ENCODE measurements at places on chromosomes 7 and 10.

GRCh38 chr10:17747883-17748550, 4.0 kb upstream of the TMEM236 start:
- no peak for DNase-seq

GRCh38 chr7:7274782-7275181, 92.4 kb downstream of the C1GALT1 start:
- no peak for DNase-seq

GRCh38 chr10:32110790-32111189, 54.6 kb upstream of the KIF5B start:
- no peak for DNase-seq

DNA sequence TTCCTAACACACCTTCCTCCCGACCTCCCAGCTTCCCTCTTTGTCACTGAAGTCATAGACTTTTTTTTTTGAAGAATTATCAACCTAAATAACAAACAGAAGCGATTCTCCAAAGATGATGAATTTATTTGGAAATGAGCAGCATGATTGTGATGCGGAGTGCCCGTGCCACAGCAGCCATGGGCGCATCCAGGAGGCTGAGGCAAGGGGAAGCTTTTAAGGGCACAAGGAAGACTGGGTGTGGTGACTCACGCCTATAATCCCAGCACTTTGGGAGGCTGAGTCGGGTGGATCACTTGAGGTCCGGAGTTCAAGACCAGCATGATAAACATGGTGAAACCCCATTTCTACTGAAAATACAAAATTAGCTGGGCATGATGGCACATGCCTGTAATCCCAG, 16.2 kb upstream of the GIMAP8 start:
- DNase-seq = no peak

DNA sequence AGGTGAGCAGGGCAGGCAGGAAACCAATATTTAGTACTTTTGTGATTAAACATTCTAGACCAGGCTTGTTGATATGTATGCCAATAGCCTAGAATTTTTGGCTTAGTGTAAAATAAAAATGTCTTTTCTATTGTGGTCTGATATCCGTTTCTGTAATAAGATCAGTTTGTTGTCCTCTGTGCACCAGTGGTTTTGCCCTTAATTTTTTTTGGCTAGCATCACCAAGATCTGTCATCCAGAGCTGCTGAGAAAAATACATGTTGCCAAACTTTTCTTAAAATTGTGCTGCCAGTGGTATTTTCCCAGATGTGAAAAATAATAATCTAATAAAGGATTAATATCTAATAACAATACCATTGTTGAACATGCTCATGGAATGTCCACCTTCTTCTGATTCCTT, 115.6 kb downstream of the TWIST1 start:
- DNase-seq = no peak

GRCh38 chr10:3135006-3135405, 37.6 kb downstream of the PITRM1 start:
- no peak for DNase-seq

GRCh38 chr7:259191-259505, 30.8 kb upstream of the FOXL3 start:
- no peak for DNase-seq

DNA sequence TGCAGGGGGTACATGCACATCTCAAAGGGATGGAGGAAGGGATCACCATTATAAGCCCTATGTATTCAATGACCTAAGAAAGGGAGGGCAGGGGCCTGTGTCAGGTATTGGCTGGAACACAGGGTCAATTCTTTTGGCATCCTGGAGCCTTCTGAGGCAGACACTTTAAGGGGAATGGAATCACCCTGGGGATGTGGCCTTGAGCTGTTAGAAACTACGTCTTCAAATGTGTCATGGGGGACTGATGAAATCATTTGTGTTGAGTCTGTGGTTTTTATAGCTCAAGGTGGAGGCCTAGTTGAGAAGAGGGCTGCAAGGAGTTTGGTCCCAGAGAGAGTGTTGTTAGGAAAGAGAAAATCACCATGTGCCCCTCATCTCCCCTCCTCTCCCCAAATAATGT, 206.1 kb upstream of the CELF2 start:
- no peak for DNase-seq

DNA sequence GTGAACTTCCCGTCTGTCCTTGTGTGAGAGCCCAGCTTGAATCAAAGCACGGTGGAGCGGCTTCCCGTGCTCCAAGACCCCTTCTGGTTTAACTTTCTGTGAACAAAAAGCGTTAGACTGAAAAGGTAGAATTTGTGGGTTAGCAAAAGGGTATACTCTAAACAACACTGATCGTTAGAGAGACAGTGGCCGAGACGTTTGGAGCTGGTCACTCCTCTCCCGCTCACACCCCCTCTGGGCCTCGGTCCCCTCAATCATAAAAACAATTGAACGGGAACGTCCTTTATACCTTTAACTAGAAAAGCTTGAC, 502 bp downstream of the PRKRIP1 start:
- DNase-seq = no peak

GRCh38 chr10:28300027-28300426, 2.8 kb downstream of the MPP7 start:
- DNase-seq = no peak

DNA sequence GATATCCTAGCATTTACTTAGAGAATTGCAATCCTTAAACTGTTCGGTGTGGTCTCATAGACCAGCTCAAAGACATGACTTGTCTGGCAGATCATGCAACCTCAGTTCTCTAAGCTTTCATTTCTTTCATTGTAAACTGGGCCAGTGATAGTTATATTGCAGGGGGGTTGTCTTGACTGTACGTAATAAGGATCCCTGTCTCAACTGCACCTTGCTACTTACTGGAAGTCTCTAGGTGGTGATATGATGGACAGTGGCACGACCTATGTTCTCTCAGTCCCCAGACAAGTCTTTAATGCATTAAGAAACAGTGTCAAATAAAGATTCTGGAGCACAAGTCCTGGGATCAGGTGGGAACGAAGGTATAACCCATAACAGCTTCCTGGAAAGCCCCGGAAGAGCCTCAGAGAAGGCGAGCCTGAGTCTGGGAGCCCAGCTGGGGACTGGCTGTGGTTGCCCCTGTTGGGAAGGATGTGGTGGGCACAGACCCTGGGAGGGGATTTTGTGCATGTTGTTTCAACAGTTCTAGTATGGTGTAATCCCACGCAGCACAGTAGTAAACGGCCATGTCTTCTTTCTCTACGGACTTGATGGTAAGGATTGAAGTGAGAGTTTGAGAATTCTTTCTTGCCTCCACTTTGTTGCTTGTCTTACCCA, 26.0 kb upstream of the TARP start:
- no peak for DNase-seq

GRCh38 chr7:68691261-68692216, 906.7 kb upstream of the AUTS2 start:
- no peak for DNase-seq

GRCh38 chr7:157903710-157904109, 566.9 kb downstream of the DNAJB6 start:
- DNase-seq = no peak

- DNase-seq = no peak
Observed at GRCh38 chr10:75541411-75541810, 110.0 kb downstream of the LRMDA start.

- peak; percentile 4 for DNase-seq
Observed at GRCh38 chr10:24989867-24990266, 26.1 kb downstream of the ENKUR start.

DNA sequence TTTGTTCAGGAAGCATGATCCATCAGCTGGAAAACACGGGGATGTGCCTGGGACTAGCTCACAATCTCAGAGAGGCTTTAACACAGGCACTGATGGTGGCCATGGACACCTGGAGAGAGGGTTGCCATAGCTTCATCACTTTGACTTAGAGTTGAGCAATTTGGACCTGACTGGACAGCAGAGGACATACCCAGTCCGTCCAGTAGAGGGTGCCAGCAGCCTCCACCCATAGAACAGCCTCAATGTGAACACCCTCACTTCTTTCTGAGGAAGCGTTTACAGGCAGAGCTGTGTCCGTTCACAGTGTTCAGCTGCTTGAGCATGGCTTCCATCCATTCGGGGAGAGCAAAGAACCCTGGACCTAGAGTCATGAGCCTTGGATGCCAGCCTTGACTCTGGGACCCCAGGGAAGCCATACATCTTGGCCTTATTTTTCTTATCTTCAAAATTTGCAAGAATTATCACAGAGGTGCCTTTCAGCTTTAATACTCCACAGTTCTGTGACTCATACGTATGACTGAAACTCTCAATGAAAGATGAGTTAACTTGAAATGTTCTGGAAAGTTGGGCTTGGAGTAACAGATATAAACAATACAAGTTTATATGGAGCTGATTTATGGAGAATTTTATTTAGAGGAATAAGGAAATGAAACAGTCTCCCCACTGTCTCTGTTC, 302.9 kb upstream of the PODXL start:
- DNase-seq = peak; percentile 74

GRCh38 chr10:126131341-126131740, 235.0 kb downstream of the FANK1 start:
- no peak for DNase-seq

- peak; percentile 92 for DNase-seq
Observed at GRCh38 chr10:31947144-31947926, 18.7 kb upstream of the ARHGAP12 start.

GRCh38 chr7:41383596-41383995, 319.3 kb downstream of the INHBA start:
- no peak for DNase-seq

DNA sequence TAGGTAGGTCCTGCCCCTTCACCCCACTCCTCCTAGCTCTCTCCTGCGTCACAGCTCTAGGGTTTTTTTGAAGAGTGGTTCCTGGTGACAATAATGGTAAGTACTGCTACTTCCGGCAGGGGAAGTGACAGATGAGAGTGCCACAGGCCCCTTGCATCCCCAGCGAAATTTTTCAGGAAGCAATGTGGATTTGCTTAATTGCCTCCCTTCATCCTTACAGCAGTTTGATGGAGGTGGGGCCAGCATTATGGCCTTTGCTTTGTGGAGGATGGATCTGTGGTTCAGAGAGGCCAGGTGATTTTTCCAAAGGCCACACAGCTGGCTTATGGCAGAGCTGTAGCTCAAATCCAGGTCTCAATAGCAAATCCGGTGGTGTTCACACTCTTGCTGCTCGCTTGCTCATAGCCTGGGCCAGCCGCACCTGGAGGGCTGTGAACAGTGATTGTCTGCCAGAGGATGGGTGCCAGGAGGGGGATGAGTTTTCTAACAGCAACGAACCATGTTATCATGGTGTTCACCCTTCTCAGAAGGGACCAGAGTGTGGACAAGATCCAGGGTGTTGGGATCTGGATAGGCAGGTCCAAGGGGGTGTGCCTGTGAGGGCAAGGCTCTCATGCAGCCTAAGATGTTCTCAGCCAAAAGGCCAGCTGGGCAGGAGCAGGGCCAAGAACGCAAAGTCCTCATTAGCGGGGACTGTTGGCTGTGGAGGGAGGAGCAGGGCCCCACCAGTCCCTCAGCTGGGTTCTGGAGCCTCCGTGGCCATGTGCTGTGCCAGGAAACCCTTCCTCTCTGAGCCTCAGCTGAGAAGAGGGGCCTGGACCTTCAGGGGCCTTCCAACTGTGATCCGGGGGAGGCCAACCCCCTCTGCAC, 89.0 kb downstream of the EMX2 start:
- DNase-seq = peak; percentile 3

GRCh38 chr7:32481176-32481575, 9.0 kb downstream of the LSM5 start:
- DNase-seq = no peak
